ENCODE measurements at places on chromosomes 1 and 21.

GRCh38 chr1:219138747-219139146, 34.9 kb upstream of the LYPLAL1 start:
- no peak for DNase-seq

DNA sequence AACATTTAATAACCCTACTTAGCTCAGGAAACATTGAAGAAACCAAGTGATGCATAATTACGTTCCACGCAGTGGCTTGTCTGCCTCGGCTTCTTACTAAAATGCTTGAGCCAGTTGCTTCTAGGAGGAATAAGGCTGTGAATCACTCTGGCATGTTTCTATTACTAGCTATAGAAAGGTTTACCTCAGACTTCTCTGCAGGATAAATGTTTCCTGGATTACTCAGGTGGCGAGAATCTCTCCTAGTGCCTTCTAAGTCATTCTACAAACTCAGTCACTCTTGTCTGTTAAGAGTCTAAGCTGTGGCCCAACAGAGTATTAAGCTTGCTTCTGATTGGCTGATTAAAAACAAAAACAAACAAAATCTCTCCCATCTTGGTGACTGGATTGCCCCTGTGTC, 92.0 kb upstream of the RALGPS2 start:
- DNase-seq, result no peak

DNA sequence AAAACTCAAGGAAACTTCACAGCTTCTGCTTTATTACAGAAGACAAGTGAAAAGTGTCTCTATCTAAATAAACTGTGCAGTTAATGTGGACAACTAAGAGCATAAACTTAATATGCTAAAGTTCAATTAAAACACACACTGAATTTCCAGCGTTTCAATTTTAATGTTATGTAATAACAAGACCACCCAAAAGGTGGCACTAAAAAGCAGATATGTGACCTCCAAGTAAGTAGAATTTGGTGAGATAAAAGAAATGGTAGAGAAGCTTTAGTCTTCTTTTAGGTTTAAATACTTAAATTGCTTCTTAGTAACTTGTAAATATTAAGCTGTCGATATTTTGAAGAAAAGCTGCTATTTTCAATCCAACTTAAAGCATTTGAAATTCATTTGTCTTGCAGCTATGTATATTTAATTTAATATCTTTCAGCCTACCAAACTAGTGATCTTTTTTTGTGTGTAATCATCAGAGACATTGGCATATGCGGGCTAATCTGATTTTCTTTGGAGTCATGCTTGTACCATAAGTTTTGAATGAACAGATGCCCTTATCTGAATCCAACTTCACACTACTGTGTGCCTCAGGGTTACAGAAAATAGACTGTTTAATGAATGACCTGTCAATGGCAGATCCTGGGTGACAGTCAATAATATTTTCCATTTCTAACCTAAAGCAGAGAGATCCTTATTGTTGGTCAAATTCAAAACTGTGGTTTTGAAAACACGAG, 36.5 kb upstream of the ADAMTS1 start:
- DNase-seq, result no peak

DNA sequence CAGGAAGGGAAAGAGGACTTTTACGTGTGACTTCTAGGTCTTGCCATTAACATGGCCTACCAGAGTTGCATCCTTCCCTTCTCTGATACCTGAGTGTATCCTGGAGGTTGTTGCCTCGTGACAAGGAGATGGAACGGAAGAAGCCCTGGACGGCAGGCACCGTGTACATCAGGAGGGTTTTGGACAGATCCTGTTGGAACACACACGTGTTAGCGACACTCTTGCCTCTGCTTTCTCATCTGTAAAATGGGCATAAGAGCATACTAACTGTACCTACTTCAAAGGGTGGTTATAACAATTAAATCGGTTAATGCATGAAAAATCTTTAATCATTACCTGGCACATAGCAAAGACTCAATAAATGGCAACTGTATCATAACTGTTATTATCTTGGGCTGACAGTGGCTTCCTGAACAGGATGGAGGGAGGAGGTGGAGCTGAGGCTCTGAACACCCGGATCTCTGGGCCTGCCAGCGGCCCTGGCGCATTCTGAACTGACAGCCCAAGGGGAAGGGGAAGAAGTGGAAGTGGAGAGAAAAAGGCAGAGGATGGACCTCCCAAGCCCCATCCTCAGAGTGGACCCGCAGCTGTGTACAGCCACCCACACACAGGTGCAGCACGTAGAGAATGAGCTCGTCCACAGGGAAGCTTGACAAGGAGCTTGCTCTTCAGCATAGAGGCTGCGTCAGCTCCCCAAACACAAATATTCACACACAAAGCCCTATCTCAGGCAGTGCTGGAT, 30.2 kb upstream of the EXOSC10 start:
- DNase-seq, result no peak

DNA sequence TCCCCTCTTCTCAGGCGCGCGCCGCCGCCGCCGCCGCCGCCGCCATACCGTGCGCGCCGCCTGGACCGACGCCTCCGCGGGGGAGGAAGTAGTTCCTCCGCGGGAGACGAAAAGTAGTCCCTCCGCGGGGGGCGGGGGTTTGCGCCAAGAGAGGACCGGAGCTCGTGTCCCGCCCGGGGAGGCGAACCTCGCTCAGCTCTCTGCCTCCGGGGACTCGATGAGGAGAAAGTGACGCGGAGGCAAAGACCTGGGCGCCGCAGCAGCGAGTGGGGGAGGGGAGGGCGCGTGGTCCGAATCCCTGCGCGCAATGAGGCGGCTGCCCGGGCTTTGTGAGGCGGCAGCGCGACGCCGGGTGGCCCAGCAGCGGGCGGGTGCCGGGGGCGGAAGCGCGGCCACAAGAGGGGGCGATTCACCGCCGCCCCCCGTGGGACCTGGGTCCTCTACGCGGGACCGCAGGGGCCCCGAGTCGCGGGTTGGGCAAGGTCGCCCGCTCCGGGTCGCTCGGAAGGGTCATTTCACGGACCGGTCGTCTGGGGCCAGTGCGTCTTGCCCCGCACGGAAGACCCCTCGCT, at the start of gene BRWD1:
Gene BRWD1 (minus strand): TSS at position 62 of the 572 bp plus-strand sequence. CDS start 141 bp downstream, outside the sequence.
- DNase-seq, result peak; percentile 37

- no peak for DNase-seq
Measured at GRCh38 chr1:206415942-206416341, 54.3 kb upstream of the IKBKE start.

- DNase-seq, result no peak
Measured at GRCh38 chr1:180966312-180966711, 53.6 kb downstream of the KIAA1614 start.

GRCh38 chr1:53485478-53486394, 26.5 kb downstream of the DMRTB1 start:
- peak; percentile 72 for DNase-seq

GRCh38 chr1:194045416-194045815, 859.0 kb upstream of the B3GALT2 start:
- DNase-seq, result no peak

DNA sequence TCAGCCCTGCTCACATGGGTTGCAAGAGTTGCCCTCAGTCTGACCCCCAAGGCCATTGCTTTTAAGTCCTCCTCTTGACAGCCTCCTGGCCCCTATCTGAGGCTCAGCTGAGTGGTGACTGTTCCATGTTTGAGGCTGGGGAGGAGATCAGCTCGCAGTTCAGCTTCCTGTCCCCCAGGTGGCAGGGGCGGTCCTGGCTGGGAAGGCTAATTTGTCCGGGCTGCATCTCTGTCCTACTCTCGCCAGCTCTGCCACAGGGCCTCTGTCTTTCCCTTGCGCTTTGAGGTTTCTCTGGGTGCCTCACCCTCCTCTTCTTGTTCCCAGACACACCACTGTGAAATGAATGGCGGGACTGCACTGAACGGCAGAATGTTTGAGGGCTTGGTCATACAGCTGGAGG, 157.3 kb downstream of the KCNJ6 start:
- peak; percentile 13 for DNase-seq

DNA sequence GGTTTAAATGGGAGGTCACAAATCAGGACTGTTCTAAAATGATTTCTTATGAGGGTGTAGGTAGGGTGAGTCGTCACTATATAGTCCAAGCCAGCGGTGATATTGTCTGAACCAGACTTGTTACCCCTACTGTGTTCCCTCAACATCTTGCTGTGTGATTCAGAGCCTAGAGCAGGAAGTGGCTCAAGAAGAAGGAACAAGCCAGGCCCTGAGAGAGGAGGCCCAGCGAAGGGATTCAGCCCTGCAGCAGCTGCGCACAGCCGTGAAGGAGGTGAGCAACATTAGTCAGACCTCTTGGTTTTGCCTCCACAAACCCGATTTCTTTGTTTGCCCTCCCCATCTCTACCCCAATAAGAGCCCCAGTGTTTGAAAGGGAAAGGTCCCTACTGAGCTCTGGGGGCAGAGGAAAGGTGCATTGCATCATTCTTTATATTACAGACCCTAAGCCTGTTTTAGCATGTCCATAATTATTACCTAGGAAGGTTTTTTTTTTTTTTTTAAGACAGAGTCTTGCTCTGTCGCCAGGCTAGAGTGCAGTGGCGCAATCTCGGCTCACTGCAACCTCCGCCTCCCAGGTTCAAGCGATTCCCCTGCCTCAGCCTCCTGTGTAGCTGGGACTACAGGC, 5.0 kb upstream of the SH3BGRL3 start:
- no peak for DNase-seq

GRCh38 chr1:153944005-153944826, 2.3 kb downstream of the DENND4B start:
- no peak for DNase-seq

DNA sequence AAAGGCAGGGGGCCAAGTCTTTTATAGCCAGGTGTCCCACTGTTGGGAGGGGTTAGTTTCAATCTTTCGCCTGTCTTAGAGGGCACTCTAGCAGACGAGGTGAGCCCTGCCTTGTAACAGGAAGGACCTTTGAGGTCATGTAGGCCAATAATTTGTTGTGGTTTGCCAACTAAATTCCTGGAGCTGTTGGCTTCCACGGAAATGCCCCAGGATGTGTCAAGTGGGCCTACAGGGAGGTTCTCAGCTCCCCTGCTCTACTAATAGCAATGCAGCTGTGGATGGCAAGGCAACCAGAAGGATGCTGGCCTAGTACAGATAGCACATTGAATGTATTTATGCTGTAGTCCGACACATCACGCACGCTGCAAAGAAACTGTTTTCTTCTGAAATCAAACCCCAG, 22.3 kb upstream of the CASQ2 start:
- DNase-seq, result no peak

DNA sequence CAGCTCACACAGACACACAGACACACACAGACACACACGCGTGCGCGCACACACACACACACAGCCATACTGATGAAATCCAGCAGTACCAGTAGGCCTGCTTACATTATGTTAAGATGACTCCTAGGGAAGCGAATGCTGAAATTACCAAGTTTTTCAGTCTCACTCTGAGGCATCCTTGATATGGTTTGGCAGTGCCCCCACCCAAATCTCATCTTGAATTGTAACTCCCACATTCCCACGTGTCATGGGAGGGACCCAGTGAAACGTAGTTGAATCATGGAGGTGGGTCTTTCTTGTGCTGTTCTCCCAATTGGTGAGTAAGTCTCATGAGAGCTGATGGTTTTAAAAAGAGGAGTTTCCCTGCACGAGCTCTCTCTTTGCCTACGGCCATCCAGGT, 64.1 kb downstream of the TIAM1 start:
- DNase-seq, result no peak

GRCh38 chr1:226680653-226681052, 58.4 kb downstream of the ITPKB start:
- no peak for DNase-seq

DNA sequence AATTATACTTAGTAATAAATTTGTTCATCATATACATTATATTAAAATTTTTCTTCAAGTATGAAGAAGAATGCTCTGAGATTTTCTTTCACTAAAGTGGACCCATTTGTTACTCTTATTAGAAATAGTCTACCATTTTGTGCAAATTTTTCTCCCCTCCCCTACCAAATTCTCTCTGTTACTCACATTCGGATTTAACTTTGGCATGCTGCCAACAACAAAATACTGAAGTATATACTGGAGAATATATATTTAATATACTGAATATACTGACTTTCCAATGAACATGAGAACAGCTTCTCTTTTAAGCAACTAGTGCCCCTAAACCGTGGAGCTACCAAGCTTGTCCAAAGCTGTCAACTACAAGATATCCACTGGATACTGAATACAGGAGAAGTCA, 57.2 kb downstream of the CENPF start:
- no peak for DNase-seq

DNA sequence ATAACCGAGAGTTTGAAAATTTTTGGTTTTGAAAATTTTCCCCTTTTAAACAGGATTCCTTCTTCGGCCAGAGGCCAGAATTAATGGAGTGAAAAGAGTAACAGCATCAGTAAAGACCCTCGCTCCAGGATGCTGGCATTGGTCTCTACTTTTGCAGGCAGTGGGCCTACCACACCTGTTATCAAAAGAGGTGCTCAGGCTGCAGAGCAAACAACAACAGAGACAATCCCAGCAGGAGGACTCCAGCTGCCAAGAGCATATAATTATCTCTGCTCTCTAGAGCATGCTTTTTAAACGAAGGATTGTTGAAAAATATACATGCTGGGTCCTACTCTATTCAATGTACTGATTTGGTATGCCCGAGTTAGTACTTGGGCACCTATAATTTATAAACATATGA, 1048.5 kb downstream of the PLA2G4A start:
- peak; percentile 97 for DNase-seq

GRCh38 chr1:65734979-65735378, 57.7 kb upstream of the PDE4B start:
- no peak for DNase-seq

DNA sequence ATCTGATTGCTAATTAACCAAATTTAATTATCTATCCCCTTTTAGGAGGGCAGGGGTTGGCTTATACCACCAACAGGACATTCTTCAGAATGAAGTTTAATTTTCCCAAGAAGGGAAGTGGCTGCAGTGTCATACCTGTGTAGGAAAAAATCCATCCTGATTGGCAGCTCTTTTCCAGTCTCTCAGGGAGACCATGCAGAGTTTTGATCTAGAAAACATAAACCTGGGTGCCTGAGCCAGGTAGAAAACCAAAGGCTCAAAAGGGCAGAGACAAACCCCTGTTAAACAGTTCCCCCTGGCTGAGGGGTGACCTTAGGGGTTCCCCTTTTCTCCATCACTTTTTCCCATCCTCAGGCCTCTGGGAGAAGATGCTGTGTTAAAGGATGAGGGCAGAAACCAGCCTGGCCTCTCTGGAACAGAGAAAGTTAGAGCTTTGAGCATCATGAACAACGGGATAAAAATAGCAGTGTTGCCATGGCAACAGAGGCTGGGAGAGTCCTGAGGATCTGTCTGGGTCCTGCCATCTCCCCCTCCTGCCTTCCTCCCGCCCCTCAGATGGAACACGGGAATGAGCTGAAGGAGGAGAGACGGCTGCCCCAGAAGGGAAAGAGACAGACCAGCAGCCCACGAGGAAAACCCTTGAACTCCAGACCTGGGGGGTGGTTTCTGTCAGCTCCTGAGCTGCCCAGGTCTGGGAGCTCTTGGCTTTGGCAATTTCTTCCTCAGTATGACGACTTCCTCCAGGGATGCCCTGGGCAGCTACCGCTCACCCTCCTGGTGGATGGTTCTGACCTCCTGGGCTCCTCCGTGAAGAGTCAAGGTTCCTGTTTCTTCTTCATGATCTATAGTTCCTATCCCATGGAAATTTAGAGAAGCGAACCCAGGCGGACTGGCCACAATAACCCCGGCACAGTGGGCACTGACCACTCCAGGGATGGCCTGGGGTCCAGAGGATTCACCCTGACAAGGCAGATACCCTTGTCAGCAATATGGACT, 14.0 kb upstream of the LEMD1 start:
- no peak for DNase-seq

Measured in NCI-H748 treated with DMSO at 0.1 percent for 48 hours (cell line).